ENCODE measurements at places on chromosomes 1 and 21.

DNA sequence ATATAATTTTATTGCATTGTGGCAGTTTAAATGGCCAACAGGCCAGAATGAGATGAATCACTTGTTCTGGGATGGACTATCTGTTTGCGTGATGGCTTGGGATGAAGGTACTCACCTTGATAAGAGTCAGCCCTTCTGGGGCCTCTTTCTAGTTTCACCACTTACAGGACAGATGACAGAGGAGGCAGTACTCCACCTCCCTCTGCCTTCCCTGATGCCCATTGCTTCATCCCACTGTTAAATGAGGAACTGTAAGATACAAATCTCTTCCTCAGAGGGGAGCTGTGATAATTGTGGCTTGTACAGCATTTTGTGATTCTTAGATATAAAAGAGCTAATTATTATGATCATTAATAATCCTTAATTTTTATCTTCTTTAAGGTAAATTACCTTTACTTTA is 3.7 kb upstream of the TCHH start:
- no peak for DNase-seq

GRCh38 chr1:166390366-166391033 is 223.7 kb upstream of the FAM78B start:
- no peak for DNase-seq

- no peak for DNase-seq
Observed at GRCh38 chr1:177246710-177247580, 76.2 kb downstream of the BRINP2 start.

DNA sequence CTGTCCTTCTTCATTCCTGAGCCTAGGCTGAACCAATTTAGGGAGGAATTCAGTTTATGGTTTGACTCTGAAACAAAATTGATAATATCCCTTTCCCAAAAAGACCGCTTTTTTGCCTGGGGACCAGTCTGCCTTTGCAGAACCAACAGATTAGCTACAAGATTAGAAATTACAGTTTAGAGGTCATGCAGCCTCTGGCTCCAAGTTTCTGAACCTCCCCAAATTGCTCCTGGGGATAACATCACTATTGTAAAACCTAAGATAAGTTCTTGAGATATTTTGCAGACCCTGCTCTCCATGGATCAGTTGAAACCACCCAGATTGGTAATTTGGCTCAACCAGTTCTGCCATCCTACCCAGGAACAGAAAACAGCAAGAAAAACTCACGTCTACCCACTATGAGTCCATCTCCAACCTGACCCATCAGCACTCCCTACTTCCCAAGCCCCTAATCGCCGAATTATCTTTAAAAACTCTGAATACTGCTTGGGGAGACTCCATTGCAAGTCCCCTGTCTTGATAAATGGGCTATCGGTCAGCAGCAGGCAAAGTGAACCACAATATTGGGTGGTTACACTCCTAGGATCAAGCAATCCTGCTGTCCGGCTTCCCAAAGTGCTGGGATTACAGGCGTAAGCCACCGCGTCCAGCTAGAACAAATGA is 605 bp upstream of the RABGGTB start:
- DNase-seq: no peak

GRCh38 chr1:86713477-86713876 is 9.1 kb downstream of the SH3GLB1 start:
- DNase-seq: no peak

DNA sequence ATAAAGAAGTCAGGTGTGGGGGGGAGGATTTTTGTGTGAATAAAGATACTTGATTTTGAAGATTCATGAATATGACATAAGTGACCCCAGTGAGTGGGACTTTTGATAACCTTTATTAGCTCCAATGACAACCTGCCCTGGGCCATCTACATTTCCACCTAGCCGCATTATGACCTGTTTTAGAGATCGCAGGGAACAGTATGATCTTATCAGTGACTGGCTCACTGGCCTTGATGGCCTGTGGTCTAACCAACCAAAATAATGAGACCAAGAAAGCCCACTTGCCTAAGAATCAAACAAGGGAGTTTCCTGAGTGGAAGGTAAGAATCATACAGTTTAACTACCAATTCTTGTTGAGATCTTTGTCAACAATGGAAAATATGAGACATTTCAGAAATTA is 1.8 kb downstream of the ELAPOR1 start:
- no peak for DNase-seq

- DNase-seq: peak; percentile 75
Observed at GRCh38 chr1:8096105-8097011, 70.2 kb upstream of the ERRFI1 start.

GRCh38 chr1:66253330-66253921 is 280.5 kb upstream of the SGIP1 start:
- peak; percentile 80 for DNase-seq

GRCh38 chr1:9909234-9910046 is 629 bp downstream of the CTNNBIP1 start:
- peak; percentile 53 for DNase-seq

GRCh38 chr1:175331891-175332290 is 139.3 kb upstream of the KIAA0040 start:
- DNase-seq: no peak

GRCh38 chr1:88946861-88947260 is 45.6 kb downstream of the KYAT3 start:
- DNase-seq: peak; percentile 19
